Activated naive CD8-positive, alpha-beta T cell treated with anti-CD3 and anti-CD28 coated beads for 36 hours (primary cell): ENCODE measurements at places on chromosomes 12 and 14. TPM values are rescaled to one million over a fixed set of nuclear protein-coding genes. Genes with fewer than 3 reads are reported as not detected.

Gene INSM2
- total RNA-seq: not detected

Gene ATXN7L3B
- total RNA-seq: 18.5 TPM

Gene GDF3
- total RNA-seq: not detected

- no peaks in the 10 kb centered on the region for H3K27me3 ChIP-seq
- H3K36me3 ChIP-seq: peaks cover 1% of the 10 kb centered on the region
- no peak for DNase-seq
- H3K4me3 ChIP-seq: no peak overlapping the region
These were observed 147.1 kb upstream of the MYL2 start for GRCh38 chr12:111067498-111067897.

DNA sequence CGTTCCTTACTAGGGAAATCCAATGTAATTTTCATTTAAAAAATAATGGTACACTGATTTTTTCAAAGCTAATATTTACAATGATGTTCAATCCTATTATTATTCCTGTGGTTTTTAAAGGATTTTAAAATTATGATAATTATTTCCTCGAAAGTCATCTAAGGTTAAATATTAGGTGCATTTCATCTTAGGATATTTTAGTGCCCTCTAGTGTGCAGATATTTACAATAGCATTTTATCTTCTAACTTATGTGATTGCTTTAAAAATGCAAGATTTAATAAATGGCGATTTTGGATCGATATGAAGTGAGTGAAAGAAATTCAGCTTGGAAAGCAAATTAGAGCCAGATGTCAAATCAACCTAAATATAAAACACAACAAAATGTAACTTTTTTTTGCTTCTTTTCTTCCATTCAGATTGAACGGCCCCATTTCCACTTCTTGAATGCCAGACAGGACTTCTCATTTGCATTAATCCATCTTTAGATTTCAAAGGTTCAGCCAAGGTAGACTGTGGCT is 293.5 kb downstream of the SLC6A15 start:
- no peak for DNase-seq
- H3K27me3 ChIP-seq: no peaks in the 10 kb centered on the region
- no peak overlapping the region for H3K4me3 ChIP-seq
- H3K36me3 ChIP-seq: no peaks in the 10 kb centered on the region
- no peak overlapping the region for H3K27ac ChIP-seq

DNA sequence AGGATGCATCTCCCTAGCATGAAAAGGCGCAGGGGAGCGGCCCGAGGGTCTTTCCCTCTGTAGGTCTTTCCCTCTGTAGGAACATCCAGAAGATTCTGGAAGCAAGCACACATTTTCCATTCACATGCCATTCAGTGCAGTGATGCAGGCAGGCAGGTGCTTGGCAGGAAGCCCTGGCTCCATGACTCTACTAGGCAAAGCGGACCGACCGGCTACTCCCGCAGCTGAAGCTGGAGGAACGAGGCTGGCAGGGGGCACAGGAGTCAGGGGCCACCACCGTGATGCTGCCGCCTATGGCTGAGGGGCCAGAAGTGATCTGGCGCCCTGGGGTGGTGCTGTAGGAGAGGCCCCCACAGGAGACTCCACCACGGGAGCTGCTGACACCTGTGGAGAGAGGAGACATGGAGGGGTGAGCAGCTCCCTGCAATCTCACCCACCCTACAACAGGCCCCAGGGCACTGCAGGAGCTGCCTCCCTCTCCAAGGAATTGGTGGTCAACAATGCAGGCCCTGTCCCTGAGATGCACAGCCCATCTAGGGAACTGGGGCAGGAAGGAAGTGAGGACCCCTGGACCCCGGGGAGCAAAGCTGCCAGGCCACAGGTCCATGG is 6.5 kb downstream of the KRT85 start:
- peaks cover 24% of the 10 kb centered on the region for H3K4me1 ChIP-seq
- H3K4me3 ChIP-seq: no peak overlapping the region
- H3K36me3 ChIP-seq: no peaks in the 10 kb centered on the region

DNA sequence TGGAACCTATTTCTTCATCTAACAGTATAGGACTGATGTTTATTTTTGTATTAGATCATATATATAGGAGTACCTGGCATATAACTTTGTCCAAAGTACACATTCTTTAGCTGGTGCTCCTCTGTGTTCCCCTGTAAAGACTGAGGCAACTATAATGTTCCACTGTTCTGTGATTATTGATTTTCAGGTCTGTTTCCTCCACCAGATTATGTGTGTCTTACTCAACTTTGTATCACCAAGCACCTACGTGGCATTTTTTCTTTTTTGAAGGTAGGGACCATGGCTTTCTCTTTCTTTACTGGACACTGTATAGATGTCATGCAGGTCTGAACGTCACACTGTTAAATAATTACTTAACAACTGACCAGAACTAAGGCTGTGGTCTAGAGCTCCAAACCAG is 29.3 kb downstream of the BICD1 start:
- peaks cover 24% of the 10 kb centered on the region for H3K4me1 ChIP-seq
- no peak for DNase-seq
- no peak overlapping the region for H3K27ac ChIP-seq
- H3K36me3 ChIP-seq: peaks cover 2% of the 10 kb centered on the region

- no peak for DNase-seq
- no peaks in the 10 kb centered on the region for H3K36me3 ChIP-seq
- H3K4me3 ChIP-seq: no peak overlapping the region
- H3K27ac ChIP-seq: no peak overlapping the region
These were observed 66.0 kb downstream of the DENND5B start for GRCh38 chr12:31524791-31525495.

DNA sequence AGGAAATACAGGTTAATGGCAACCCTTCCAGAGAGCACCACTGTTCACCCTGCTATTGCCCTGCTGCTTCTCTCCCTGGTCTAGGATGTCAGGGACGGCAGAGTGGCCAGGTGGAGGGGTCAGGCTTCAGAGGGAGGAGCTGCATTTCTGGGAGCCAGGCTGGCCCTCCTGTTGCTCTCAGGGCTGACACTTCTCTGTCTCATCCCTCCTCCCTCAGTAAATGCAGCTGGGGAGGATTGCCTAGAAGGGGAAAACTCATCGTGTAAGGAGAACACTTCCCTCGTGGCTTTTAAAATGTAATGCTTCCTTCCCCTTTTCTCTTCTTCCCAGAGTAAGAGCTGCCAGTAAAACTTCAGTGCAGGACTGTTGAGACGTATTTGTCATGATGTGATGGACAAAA is 20.8 kb downstream of the SUSD6 start:
- no peak for DNase-seq
- no peaks in the 10 kb centered on the region for H3K27me3 ChIP-seq
- H3K36me3 ChIP-seq: peaks cover 16% of the 10 kb centered on the region
- no peak overlapping the region for H3K4me3 ChIP-seq
- peaks cover 81% of the 10 kb centered on the region for H3K4me1 ChIP-seq
- no peak overlapping the region for H3K27ac ChIP-seq
